Mucosa of descending colon (tissue), 3 donors: ENCODE measurements at places on chromosomes 3 and 15.
A peak's percentile ranks its signal among the peaks of the same experiment; 100 is the strongest.

GRCh38 chr3:64158334-64158733, 66.9 kb downstream of the PRICKLE2 start:
- DNase-seq = no peak

DNA sequence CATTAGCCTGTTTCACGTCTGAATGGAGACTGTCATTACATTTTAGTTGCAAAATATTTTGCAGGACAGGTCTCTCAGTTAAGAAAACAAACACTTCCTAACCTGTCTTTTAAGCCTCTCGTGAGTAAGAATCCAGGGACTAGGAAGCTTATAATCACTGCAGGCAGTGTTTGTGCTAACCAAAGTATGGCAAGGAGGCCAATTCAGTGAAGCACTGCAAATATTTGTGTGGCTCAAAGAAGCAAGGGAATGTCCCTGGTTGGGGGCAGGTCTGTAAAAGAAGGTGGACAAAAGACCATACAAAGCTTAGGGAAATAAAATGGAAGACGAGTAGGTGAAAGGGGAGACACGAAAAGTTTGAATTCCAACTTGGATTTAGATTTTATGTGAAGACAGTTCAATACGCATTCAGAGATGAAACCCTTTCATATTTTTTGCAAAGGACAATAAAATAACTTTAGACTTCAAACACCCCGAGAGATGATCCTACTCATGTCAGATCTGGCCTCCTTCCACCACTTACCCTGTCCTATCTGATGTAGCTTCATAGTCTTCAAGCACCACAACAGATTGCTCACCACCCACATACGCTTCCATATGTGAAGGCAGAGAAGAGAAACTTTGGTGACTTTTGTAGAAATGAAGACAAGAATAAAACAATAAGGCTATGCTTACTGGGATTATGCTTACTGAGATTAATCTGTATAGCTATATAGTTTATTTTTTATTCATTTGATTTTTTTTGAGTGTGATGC, 240.9 kb downstream of the TUSC7 start:
- no peak for DNase-seq

DNA sequence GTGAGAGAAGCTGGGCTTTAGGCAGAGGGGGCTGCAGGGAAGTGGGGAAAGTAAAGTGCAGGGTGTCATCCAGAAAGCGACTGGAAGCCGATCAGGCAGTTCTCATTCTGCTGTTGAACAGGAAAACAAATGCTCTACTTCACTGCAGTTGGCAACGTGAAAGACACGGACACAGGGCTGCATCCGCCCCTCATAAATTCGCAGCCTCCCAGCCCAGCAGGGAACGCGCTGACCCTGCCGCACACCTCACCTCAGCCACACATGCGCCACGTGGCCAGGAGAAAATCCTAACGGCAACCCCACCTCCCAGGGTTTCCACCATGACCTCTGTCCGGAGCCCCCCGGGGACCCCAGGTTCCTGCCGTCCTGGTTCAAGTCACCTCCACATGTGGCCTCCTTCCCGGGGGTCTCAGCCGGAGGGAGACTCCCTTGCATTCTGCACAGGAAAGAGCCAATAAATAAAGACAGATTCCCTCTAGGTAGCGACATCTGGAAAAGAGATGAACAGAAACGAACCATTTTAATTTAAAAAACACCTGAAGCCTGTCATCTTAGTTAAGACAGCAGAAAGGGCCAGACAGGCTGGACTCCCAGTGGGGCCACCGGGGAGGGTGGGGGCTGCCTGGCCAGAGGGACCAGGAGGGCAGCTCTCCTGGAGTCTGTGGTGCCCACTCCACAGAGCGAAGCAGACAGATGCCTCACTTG, 118.7 kb downstream of the TMEM266 start:
- DNase-seq = no peak

- no peak for DNase-seq
Observed at GRCh38 chr3:5428607-5429516, 241.4 kb downstream of the EDEM1 start.

GRCh38 chr3:5305684-5305989, 118.1 kb downstream of the EDEM1 start:
- no peak for DNase-seq

GRCh38 chr3:177338697-177339219, 141.5 kb upstream of the TBL1XR1 start:
- DNase-seq = peak; percentile 62

DNA sequence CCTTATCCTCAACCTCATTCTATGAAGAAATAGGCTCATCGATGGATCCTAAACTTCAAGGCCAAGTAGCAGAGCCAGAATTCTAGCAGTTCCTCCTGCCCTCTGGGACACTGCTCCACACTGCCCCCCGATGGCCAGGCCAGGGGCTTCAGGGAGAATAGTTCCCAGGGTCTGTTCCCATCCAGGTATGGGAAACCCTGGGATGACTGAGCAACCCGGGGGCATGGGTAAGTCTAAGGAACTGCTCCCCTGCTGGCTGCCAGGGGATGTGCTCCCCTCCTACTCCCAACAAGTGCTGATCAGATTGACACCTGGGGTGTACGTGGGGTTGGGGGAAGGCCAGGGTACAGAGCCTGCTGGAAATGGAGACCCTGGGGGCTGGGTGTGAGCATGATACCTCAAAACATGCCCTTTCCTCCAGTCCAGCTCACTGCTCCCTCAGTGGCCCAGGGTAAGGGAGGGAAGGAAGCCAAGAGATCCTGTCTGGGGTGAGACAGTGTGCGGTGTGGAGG, 7.6 kb downstream of the ULK3 start:
- DNase-seq = no peak

DNA sequence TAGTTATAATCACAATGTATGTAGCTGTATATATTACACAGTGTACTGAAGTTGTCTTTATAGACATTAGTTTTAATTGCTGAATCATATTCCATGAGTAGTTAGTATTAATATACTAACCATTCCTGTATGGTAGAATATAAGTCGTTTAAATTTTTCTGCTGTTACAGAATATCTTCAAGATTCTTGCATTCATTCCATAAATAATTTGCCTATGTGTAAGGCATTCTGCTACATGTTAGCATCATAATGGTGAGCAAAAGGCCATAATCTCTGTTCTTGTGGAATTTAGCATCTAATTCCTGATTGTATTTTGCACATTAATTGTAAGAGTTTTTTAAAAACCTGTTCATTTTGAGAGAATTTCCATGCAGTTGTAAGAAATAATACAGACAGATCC, 14.1 kb downstream of the GYG1 start:
- DNase-seq = no peak

DNA sequence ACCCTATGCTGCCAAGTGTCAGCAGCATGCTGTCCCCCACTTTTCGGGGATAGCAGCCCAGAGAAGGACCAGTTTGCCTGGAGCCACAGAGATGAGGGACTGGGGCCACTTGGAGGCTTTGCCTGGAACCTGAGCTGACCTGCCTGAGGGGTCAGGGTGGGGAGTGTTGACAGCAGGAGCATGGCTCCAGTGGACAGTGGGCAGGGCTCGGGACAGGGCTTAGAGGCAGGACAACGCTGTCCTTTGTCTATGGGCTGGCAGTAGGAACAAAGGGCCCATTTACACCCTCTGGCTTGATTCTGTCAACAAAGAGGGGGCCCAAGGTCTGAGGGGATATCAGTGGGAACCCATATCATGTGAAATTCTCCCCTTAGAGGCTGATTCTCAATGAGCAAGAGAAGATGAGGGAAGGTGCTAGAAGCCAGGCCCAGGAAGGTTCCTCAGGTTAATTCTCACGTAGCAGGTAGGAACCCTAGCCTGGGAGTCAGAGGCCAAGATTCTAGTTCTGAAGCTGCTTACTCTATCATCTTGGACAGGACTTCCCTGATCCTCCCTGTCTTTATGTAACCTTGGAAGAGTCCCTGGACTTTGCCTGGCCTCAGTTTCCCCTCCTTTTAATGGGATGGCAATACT, 29.7 kb upstream of the HHATL start:
- DNase-seq = no peak

GRCh38 chr3:134892761-134893160, 97.7 kb downstream of the EPHB1 start:
- DNase-seq = no peak

GRCh38 chr3:49133226-49133951, 539 bp upstream of the LAMB2 start:
- DNase-seq = peak; percentile 89

GRCh38 chr15:92906020-92906419, 5.9 kb downstream of the CHD2 start:
- no peak for DNase-seq

DNA sequence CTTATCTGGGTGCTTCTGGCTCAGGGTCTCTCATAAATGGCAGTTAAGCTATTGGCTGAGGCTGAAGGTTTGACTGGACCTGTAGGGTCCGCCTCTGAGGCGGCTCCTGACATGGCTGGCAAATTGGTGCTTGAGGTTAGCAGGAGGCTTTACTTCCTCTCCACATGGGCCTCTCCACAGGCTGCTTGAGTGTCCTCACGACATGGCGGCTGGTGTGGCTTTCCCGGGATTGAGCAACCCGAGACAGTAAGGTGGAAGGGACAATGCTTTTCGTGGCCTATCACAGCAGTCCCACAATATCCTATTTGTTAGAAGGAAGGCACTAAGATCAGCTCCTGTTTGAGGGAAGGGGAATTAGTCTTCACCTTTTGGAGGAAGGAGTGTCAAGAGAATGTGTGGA, 267.3 kb upstream of the LRRFIP2 start:
- DNase-seq = no peak

DNA sequence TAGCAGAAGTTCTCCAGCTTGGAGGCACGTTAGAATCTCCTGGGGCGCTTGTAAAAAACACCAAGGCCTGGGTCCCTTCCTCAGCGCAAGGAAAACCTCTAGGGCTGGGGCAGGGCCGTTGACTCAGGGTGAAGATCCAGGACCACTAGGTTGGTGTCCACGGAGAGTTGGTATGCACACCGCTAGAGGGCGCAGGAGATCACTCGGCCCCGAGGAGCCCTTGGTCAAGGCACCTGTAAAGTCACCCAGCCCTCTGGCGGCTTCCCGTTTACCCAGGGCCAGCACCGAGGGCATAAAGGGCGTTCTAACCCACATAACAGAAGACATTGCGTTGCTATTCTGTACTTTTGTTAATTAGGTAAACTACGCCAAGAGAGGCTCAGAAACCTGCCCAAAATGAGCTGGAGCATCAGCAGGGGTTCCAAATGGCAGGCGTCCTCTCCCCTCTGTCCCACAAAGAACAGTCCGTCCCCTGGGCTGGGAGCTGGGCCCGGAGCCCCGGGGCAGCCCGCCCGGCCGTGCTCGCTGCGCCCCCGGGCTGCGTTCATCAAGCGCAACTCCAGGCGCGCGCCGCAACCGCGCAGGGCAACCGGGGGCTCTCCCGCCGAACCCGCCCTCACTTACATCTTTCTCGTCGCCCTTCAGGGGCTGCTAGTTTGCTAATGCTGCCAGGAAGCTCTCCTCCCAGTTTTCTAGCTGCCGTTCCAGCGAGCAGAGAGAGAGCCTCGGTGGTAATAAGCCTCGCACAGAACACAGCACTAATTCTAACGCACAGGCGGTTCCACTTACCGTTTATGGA, 332.1 kb downstream of the ARRDC4 start:
- DNase-seq = peak; percentile 49

GRCh38 chr15:81573098-81573746, 199.2 kb upstream of the TMC3 start:
- no peak for DNase-seq

GRCh38 chr15:93614386-93615104, 525.5 kb upstream of the RGMA start:
- no peak for DNase-seq

- peak; percentile 74 for DNase-seq
Observed at GRCh38 chr3:150725548-150725947, 21.8 kb upstream of the ERICH6 start.

DNA sequence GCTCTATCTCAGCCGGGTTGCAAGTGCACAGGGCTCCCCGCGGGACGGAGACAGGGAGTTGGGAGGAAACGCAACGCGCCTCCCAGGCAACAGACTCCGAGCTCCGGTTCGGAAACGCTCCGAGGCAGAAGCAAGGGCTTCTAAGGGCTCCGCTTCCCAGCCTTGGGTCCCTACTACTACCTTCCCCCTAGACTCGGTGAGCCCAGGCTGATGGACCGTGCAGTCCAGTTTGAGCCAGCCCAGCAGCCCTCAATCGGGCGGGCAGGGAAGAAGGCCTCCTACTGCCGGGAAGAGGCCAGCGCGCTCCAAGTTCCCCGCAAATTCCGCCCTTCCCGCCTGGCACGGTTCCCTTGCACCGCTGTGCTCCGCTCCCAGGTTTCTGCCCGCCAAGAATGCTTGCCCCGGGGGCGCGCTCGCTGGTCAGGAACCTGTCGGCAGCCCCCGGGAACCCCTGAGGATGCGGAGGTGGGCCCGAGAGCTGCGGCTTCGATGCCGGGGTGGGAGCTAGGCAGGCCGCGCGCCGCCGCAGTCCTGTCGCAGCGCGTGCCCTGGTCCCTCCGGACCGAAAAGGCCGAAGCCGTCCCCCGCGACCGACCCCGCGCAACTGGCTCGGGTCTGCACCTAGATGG, 728 bp downstream of the TRANK1 start:
- DNase-seq = peak; percentile 74

- DNase-seq = no peak
Observed at GRCh38 chr3:4849136-4849535, 130.1 kb upstream of the BHLHE40 start.

DNA sequence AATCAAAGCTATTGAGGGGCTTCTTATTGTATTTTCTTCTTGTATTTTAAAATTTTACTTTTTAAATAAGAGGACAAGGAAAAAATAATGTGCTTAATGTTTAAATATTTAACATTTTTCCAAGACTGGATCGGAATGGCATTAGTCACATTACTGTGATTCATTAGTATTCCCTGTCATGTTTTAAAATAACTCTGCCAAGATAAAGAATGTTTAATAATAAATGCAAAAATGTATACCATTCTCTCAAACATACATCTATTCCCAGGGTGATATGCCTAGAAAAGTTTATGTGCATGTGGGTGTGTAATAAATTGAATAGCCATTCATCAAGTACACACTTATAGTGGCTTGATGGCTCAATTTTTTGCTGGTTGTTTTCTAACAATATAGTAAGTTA, 936.1 kb downstream of the PLOD2 start:
- no peak for DNase-seq

DNA sequence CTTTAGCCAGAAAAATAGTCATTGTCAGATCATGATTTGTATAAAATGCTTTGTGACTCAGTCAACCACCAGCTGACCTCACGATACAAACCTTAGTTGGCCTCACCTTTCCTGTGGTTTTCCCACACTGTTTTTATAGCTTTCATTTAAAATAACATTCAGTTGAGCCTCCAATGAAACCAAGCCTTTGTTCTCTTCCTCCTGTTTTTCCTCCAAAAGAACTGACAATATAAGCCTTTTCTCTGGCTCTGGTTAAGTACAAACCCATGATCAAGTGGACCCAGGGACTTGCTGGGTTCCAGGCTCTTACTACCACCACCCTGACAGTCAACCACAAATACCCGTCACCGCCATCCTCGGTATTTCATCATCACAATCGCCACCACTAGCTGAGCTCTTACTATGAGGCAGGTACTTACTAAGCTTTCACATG, 81.7 kb downstream of the TAMM41 start:
- DNase-seq = no peak
